ENCODE measurements at places on chromosomes 4 and X.

DNA sequence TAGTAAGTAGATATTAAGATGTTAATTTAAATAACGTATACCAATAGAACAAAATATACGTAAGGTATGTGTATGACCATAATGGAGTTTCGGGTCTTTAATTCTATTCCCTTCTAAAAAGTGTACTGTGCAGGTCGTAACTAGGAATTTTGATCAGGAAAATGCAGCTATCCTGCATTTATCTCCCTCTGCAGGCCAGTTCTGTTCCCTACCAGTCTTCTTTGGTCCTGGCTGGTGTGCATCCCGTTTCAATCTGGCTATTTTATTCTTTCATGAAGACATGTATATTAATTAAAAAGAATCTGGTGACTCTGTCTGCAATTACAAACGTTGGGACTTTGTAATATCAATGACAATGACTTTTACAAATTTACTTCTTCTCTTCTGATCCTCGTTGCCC lies 534.1 kb upstream of the AADAT start:
- DNase-seq: no peak

GRCh38 chr4:149752729-149753128 lies 62.9 kb downstream of the IQCM start:
- no peak for DNase-seq

DNA sequence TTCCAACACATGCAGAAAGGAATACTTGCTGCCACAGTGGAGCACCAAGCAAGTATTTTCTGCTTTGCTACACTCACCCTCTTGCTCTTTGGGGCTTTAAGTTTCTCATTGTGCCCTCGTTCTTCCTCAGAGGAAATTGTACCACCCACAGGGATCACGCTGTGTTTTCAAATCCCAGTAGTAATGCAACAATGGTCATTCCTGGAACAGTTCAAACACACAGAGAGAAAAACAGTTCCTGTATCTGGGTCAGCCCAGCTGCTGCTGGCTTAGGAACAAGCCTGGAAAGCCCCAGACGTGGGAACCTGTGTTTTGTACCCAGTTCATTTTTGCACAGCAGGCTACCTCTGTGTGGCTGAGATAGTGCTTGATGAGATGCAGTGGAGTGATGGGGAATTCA lies 907.8 kb downstream of the STPG2 start:
- no peak for DNase-seq

- DNase-seq: no peak
Observed at GRCh38 chrX:7076245-7076661, 71.3 kb upstream of the STS start.

DNA sequence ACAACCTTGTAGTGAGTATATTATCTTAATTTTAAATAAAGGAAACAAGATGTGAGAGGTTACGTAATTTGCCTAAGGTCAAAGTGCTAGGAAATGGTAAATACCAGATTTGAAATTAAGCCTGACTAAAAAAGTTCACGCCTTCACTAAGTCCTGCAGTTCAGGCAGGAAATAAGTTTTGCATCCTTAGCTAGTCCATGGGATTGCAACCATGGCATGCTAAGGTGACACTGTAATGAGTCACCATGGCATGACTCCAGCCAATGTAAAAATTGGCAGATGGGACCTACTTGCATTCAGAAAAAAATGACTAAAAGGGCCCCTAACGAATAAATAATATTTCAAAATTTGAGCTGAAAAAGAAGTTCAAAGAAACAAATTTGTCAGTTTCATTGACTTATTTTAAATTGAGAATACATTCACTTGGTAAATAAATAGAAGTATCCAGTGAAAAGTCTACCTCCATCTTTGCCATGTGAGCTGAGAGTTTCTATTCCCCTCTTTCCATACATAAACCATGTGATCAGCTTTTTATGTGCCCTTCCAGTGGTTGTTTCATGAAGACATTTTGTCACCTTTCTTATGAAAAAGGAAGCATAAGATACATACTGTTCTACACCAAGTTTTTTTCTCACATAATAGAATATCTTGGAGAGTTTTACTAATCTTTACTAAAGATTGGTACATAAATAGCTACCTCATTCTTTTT lies 72.4 kb downstream of the ANKRD50 start:
- peak; percentile 7 for DNase-seq

GRCh38 chrX:78283511-78283910 lies 43.9 kb downstream of the CYSLTR1 start:
- no peak for DNase-seq

DNA sequence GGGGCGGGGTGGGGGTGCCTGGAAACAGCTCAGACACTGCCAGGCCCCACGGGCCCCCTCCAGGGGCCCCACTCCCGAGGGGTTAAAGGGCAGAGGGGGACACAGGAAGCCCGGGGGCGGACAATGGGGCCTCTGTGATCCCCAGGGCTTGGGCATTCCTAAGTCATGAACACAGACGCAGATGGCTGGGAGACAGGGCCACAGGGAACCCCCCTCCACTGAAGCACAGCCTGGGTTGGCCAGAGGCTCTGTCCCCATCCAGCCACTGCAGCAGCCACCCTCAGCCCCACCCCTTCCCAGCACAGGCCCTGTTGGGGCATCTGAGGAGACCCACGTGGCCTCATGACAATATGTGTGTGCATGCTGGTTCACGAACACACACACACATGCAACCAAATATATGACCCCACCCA lies 3.9 kb downstream of the L1CAM start:
- DNase-seq: no peak

DNA sequence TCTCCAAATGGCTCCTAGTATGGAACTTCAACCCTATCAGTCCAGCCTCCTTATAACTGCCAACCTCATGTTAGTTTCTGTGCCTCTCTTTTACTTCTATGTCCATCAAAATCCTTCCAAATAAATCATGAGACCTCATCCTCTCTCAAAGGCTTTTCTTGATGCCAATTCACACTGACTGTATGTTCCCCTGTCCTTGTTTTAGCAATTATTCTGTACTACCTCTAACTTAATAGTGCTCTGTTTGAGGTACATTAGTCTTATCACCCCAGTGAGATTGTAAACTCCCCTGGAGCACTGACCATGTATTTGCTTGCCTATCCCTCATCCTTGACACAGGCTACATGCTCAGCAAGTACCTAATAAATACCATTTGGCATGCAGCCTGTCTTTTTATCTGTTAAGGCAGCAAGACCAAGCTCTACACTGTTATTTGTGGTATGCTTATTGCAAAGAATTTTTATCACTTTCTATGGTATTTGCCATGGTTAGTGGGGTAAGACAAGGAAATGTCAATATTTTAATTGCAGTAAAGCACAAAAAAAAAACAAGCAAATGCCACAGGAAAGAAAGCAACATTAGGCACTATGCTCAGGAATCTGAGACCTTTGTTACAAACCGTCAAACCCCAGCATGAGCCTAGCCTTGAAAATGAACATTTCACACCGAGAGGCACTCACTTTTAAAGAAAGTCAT lies 119.2 kb downstream of the SMARCA1 start:
- DNase-seq: no peak
